ENCODE measurements at places on chromosomes 5 and 9.

DNA sequence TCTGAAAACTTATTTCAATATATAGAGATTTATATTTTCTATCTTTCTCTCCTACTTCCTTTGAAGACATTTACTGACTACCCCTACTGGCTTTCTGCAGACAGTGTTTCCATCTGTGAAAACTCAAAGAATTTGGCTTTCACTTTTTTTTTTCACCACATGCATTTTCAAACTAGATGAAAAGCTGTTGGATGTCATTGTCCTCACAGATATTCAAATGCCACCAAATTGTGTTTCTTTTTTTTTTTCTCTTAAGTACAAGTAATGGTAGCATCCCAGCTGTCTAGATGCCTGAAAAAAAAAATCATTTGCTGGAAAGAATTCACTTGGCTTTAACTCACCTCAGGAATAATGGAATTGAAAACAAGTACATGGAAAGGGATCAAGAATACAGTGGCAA, 2258.6 kb upstream of the ACO1 start:
- no peak for DNase-seq

DNA sequence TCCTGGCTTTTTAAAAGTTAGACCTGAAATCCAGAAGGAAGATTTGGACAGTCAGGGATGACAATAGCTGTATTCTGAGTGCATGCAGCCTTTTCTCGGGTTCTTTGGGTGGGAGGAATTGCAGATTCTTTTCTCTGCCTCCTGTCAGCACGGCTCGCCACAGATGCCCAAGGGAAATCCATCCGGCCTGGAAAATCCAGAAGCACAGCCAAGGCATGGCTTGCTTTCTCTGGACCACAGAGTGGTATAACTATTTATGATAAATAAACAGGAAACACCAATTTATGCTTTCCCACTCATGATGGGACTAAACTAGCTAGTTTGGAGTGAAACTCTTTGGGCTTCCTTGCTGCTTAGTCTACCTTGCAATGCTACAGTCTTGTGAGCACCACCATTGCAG, 59.1 kb downstream of the C9orf152 start:
- no peak for DNase-seq

DNA sequence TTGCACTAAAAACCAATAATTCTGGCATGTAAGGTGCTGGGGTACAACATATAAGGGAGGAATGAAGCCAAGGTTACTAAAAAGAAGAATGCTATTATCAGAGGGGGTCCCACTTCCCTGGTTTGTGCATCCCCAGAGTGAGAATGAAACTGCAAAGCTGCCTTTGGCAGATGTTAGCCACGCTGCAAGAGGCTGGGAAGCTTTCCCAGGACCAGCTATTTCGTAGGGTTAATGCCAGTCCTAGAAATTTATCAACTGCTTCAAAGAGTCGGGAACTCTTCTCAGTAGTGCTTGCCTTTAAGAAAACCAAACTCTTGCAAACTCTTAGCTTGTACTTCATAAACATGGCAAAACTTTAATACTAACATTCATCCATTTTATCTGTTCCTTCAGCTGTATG, 87.5 kb upstream of the NR5A1 start:
- no peak for DNase-seq

GRCh38 chr5:10233505-10233904, 16.2 kb downstream of the ATPSCKMT start:
- DNase-seq: peak; percentile 63

DNA sequence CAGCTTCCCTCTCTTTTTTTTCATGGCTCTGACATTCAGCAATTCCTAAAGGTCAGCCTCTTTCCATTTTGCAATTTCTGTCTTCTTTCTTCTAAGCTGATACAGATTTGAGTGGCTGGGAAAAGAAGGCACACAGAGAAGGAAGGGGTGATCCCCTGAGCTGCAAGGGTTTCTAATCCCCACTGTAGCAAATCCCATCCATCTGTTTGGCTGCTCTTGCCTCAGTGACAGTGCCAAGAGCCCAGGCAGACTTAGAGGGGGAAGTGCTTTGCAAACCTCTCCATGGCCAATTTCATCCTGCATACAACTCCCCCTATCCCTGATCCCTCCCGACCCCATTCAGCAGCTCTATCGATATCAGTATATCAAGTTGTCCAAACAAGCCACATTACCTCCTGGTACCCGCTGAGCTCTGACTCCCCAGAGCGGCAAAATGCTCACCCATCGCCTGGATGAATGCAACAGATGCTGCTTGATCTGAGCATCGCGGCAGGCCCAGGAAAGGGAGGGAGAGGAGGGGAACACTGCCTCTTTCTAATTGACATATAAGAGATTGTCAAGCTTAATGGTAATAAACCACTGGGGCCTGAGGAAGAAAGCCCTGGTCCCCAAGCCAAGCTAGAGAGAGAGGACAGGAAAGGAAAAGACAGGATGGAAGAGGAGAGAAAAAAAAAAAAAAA, 268.9 kb downstream of the ASTN2 start:
- no peak for DNase-seq

DNA sequence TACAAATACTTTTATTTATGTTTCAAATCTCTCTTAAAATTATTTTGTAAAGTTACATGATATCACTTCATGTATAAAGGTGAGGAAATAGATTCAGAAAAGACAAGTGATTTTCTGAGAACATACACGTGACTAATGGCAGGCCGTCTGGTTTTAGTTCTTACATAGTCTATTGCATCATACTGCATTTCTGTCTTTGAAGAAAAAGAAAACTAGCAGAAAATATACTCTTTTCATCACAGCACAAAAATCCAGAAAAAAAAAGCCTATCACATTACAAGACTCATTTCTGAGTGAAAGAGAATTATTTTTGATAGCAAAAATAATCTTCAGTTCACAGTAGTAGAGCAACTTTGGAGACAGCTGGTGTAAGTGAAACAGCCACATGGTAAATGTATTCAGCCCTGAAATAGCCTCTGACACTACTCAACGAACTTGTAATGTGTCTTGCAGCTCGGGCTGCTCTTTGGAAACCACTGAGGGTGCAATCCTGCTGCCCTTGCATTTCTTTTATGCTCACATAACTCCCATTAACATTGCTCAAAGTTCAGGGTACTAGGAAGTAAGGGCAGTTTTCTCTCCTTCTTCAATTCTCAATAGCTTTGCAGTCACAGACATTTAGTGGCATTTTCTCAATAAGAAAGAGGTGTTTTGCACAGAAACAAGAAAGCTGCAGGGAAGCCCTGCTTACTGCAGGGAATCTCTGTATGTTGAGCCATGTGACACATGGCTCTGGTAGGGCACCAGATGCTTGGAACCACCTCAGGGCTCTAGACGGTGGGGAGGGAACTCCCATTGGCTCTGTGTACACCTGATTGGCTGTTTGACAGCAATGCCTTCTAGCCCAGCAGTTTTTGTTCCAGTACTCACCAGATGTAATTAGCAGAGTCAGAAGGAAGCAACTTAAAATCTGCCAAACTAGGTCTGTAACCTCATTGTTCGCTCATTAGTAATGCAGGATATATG, 845.3 kb upstream of the PTPRD start:
- no peak for DNase-seq

DNA sequence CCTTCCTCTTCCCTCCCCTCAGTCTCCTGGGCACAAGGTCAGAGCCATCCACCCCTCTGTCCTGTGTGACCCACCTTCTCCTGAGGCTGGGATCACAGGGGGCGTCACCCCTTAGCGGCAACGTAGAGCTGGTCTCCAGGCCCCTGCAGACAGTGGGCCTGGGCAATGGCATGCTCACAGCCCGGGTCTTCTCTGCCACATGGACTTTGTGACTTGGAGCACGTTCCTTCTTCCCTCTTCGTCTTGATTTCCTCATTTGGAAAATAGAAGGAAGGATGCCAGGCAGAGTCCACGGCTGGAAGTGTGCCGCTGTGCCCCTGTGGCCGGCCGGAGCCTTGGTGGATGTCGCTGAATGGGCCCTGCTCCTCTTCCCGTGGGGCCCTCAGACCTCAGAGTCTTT, 10.0 kb downstream of the RXRA start:
- DNase-seq: no peak

GRCh38 chr9:13555516-13555915, 276.0 kb upstream of the MPDZ start:
- DNase-seq: no peak

GRCh38 chr5:109035436-109035835, 287.7 kb downstream of the FER start:
- no peak for DNase-seq

DNA sequence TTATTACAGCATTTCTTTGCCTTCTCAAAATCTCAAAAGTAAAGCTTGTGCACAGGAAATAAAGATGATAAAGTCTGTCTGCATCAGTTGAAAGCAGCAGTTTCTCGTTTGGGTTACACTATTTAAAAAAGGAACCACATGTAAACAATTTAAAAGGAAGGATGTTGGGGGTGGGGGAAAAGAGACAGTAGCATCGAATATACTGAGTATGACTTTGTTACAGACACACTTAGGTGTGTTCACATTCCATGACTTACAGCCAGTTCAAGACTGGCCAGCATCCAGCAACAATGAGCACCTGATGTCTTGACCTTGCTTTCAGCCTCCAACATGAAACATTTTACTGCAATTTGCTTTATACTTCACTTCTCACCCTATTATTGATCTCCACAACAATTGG, 8.7 kb downstream of the GAPT start:
- no peak for DNase-seq

GRCh38 chr5:27474395-27474794, 436.0 kb upstream of the CDH9 start:
- no peak for DNase-seq

GRCh38 chr5:52964138-52964537, 25.0 kb upstream of the ITGA2 start:
- no peak for DNase-seq

DNA sequence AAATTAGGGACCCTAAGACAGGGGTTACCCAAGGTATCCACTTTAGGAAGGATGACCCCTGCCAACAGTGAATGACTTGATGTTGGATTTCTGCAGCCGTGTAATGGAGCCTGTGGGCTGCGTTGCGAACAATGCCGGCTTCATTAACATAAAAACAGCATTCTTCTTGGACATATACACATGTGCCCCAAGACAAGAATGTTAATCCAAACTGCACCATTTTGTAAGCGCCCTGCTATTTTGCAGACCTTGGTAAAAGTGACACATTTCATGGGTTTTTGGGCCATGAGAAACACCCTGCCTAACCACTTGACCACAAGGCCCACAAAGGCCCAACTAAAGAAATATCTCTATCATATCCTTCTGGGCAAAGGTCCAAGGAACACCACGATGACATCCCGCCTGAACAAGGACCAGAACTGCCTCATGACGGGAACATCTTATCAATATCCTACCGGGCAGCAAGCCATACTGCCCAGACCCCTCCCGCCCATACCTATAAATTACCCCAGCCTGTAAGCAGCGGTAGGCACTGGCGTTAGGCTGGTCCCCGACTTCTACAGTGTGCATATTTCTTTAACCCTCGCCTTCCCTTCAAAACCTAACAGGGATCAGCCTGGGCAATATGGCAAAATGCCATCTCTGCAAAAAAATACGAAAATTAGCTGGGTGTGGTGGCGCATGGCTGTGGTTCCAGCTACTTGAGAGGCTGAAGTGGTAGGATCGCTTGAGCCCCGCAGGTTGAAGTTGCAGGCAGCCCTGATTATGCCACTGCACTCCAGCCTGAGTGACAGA, 9.7 kb upstream of the PDCD1LG2 start:
- no peak for DNase-seq

- DNase-seq: no peak
These were observed 388.9 kb downstream of the NR2F1-AS1 start for GRCh38 chr5:93192087-93192486.

Data from T1000 (cell line).